ENCODE measurements at places on chromosomes 2 and 18. TPM values are rescaled to one million over a fixed set of nuclear protein-coding genes. Genes with fewer than 3 reads are reported as not detected.

FER1L5 gene
- total RNA-seq = not detected

TNFAIP6 gene
- total RNA-seq = not detected

DOK6 gene
- 1.1 TPM for total RNA-seq

IL37 gene
- total RNA-seq = not detected

MRPS9 gene
- total RNA-seq = 13.9 TPM

SIX2 gene
- total RNA-seq = not detected

BMP10 gene
- total RNA-seq = not detected

RABL2A gene
- 5.2 TPM for total RNA-seq

HOXD3 gene
- 9.1 TPM for total RNA-seq

C2orf80 gene
- total RNA-seq = not detected

CFAP65 gene
- total RNA-seq = not detected

TEX44 gene
- not detected for total RNA-seq

FBXO41 gene
- total RNA-seq = under 0.01 TPM

SLC4A5 gene
- total RNA-seq = 0.11 TPM

FOXD4L1 gene
- not detected for total RNA-seq

WNT6 gene
- not detected for total RNA-seq

SERPINB3 gene
- total RNA-seq = not detected

MAL gene
- total RNA-seq = not detected

All from dermis lymphatic vessel endothelial cell (primary cell).